ENCODE measurements at places on chromosomes 3 and 15.

- DNase-seq, result peak; percentile 8
These were observed 587.9 kb downstream of the TBL1XR1 start for GRCh38 chr3:176609361-176609760.

DNA sequence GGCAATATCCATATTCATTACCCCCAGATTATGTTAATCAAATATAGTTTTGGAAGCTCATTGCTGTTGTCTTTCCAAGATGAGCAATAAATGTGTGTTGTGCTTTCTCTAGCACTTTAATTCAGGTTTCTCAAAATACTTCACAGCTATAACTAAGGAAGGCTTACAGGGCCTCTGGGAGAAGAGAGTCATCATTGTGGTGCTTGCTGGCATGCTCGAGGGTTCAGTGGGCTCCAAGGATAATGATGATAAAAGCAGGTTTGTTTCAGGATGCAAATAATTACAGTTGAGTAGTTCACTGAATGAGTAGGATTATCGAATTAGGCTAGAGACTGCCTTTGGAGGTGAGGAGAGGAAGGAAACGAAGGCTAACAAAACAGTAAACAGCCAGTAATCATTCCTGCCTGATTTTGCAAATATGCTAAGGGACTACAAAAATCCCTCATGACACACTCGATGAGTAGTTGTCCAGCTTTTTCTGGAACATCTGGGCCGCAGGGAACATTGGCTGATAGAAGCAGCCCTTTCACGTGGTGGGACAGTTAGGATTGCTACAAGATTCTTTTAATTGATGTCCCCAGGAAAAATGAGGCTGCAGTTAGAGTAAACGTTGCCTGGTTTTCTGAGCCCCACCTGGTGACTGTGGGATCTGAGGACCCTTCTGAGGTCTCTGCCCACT is 54.1 kb downstream of the SLC7A14 start:
- peak; percentile 51 for DNase-seq

DNA sequence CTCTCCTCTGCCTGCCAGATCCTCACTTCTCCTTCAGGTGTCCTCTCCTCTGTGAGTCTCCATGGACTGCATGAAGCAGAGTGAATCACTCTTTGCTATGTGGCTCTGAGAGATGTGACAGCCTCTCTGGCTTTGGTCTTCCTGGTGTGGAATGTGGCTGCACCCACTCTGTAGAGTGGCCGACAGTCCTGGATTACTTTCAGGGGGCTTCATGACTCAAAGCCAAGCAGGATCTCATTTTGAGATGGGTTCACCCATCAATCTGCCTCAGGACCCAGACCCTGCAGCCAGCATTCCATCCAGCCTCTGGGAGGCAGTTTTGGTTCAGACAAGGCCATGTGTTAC is 221.9 kb upstream of the LYSMD4 start:
- no peak for DNase-seq

- no peak for DNase-seq
These were observed 87.0 kb downstream of the IGF1R start for GRCh38 chr15:98735304-98735703.

GRCh38 chr3:102030661-102031060 is 181.3 kb downstream of the NFKBIZ start:
- DNase-seq, result no peak

GRCh38 chr3:187661267-187661666 is 8.9 kb downstream of the SST start:
- DNase-seq, result no peak

DNA sequence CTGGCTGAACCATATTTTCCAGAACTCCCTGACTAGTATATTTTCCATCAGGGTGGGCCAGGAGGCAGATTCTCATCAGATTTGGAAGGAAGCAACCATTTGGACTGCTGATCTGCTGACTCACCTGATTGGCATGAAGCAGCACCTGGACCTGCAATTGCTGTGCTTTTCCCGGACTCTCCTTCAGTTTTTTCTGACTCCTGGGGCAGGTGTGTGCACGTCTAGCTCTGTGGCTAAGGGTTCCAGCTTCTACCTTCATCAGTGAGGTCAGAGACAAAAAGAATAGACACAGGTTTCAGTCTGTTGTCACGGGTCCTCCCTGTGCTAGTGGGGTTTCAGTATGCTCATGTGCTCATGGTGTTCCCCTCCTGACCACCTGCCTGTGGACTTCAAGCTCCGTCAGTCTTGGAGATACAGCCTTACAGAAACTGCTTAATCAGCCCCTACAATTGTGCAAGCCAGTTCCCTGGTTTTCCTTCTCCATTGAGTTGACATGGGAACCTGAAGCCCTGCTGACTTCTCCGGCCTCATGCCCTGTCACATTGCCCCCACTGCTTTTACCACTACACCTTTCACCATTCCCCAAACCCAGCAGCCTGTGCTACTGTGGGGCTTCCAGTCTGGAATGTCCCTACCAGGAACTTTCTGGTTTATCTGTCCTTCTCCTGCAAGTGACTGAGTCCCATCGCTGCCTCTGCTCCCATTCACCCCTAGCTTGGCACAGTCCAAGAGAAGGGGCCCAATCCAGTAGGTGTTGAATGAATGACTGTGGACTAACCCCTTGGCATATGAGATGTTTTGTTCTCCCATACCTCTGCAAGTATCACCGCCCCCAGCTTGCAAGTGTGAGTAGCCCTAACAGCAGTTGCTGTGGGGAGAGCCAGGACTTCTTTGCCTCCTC is 31.7 kb downstream of the HMCES start:
- DNase-seq, result no peak

- DNase-seq, result no peak
These were observed 26.5 kb downstream of the FBXO40 start for GRCh38 chr3:121619691-121620090.

- DNase-seq, result peak; percentile 69
These were observed 966 bp upstream of the PKM start for GRCh38 chr15:72231833-72232478.

DNA sequence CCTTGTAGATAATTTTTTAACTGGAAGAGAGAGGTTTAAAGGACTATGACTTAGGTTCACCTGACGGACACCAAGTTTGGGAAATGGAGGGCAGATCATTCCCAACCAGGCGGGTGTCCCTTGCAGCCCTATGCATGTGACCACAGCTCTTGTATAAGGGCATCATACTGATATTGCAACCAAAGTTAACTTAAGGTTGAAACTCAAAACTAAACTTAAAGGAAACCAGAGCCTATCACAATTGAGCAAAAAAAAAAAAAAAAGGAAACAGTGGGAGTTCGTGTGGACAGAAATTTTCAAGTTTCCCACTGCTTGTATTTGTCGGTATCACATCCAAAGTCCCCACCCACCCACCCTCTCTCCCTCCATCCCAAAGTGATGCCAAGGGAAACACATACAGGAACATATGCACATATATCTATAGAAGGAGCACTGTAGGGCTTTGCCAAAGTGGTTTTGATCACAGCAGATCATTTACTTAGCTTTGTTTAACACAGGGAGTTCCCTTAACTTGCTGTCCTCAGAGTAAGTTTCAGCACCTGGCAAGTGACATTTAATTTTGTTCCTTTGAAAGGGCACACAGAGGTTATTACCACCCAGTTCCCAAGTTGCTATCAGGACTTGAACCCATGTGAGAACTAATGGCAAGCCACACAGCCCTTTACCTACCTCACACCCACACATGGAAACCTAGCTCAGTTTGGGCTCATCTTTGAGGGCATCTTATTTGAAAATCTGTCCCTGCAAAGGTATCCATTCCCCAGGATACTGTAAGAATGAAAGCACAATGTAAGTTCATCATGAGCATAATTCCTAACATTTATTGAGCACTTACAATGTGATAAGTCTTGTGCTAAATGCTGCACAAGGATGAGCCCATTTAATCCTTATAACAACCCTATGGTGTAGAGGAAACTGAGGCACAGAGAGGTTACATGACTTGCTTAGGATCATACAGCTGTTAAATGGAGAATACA is 204.5 kb upstream of the CMC1 start:
- no peak for DNase-seq

- DNase-seq, result no peak
These were observed 520 bp downstream of the ZNF654 start for GRCh38 chr3:88059380-88060170.
